NCI-H1092 (cell line): ENCODE measurements at places on chromosomes 3 and 15.

- DNase-seq: no peak
Measured at GRCh38 chr3:90092994-90093393, 985.6 kb downstream of the EPHA3 start.

DNA sequence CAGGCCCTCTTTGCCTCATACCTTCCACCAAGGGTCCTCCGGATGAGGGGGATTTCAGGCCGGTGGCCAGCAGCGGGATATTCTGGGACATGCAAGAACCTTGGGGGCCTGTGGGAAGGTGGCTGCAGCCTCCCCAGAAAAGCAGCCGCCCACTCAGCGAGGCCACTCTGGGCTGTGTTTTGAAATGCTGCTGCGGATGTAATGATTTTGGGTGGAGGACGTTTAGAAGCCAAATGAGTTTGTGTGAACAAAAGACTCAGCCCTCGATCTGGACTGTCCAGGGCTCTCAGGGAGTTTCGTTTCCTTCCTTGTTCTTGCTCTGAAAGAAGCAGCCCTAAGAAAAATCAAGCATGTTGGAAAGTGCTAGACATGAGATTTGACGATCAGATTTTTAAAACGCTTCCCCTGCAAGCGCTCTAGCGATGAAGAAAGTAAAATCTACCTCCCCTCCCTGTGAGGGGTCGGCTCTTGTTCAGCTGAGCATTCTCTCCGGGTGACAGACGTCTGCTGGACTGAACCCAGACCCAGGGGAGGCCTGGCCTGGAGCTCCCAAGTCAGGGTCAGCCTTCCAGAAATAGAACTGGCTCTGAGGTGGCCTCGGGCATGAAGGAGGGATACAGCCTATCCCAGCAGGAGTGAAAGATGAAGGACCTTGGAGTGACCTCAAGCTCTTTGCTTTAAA lies 12.9 kb downstream of the HEG1 start:
- DNase-seq: no peak

DNA sequence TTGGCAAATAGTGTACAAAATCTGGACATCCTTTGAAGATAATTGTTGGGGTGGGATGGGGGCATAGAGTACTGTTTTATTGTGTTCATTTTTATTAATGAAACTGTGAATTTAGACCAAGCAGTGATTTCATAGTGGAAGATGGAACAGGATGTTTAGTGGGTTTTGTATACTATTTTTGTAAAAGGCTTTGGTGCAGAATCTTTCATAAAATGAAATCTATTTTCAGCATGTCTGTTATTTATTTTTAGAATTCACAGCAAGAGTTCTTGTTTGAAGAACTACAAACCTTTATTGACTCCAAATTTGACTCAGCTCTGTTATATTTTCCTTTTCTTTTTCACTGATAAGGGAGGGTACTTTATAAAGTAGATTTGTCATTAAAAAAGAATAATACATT lies 145.4 kb downstream of the AKAP13 start:
- DNase-seq: no peak

- no peak for DNase-seq
Measured at GRCh38 chr3:40254891-40255290, 54.6 kb upstream of the EIF1B start.

- no peak for DNase-seq
Measured at GRCh38 chr3:167305340-167305890, 74.7 kb downstream of the ZBBX start.

DNA sequence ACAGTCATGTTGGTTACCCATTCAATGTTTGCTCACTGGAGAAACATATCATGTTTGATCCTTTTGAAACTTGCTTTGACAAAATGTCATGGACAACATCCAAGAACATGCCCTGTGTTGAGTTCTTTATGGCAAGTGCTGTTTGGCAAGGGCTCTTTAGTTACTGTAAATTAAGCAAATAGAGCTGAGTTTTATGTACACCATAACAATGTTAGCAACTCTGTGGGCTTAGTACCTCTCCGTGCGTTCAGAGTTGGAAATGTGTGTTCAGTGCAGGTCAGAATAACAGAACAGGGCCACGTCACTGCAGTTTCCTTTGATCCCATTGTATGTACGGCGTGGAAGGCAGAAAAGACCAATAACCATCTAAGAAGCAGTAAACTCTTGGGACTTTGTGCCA lies 132.5 kb downstream of the MYRIP start:
- DNase-seq: peak; percentile 16

GRCh38 chr3:39170461-39170860 lies 17.1 kb upstream of the CSRNP1 start:
- no peak for DNase-seq

DNA sequence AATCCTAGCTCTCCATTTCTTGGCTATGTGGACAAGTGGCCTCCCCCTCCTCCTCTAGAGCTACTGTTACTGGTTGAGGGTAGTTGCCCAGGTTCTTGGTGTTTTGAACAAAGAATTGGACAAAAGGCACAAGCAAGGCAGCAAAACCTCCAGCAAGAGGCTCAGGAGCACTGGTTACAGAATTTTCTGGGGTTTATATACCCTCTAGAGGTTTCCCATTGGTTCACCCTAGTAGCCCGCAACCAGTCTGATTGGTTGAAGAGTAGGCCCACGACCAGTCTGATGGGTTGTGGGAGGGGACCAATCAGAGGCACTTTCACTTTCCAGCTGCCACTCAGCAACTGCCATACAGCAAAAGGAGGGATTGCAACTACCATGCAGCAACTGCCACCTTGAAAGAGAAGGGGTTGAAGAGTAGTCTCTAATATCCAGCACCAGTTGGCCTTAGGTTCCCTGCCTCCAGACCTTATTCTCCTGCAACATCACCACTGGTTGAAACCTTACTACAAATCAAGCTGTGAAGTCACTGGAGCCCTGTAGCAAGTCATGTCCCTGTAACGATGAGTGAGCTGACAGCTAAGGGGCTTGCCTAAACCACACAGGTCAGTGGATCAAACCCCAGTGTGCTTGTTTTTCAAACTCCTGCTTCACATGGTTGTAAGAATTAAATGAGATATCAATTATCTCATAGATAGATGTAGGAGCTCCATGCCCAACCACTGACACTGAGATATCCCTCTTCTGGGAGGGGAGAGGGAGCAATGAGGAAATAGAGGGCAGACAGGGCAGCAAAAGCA lies 2.9 kb upstream of the C15orf39 start:
- DNase-seq: no peak

- DNase-seq: peak; percentile 92
Measured at GRCh38 chr3:130893376-130894129, at the start of gene ATP2C1. Gene ATP2C1, plus strand, starts transcription at chr3:130894084. Its CDS starts 686 bp downstream, at chr3:130894770.
